ENCODE measurements at places on chromosomes 13 and 19. TPM values are rescaled to one million over a fixed set of nuclear protein-coding genes. Genes with fewer than 3 reads are reported as not detected.

The HPN gene
- total RNA-seq, result 1.7 TPM

The SIGLEC12 gene
- total RNA-seq, result 1.00 TPM

DNA sequence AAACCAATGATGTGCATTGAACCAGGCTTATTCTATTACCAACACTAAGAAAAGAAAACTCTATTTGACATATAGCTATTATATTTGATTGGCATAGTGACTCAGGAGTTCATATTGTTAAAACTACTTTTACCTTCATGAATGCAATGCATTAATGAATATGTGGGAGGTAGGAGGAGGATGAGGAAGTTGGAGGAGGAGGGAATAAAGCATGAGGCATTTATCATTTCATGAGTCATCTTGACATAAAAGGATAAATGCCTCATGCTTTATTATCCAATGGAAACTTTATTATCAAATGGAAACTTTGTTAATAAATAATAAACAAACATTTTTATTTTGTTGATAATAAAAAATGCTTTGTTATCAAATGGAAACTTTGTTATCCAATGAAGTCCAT lies 116.5 kb downstream of the SPRY2 start:
- no peak for DNase-seq

DNA sequence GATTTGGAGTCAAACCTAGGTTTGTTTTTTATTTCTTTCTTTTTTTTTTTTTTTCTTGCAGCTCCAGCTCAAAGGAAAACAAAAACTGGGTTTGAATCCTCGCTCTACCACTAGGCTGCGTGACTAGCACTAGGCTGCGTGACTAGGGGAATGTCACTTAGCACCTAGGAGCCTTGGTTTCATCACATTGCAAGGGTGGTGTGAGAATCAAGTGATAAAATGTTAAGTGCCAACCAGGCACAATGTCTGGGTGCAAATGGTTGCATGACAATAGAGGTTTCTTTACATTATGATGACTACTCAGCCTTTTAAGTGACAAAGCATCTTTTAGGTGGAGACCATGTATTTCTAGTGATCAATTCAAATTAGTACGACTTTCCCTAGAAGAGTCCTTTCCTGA lies 27.9 kb downstream of the RCBTB2 start:
- no peak for DNase-seq

DNA sequence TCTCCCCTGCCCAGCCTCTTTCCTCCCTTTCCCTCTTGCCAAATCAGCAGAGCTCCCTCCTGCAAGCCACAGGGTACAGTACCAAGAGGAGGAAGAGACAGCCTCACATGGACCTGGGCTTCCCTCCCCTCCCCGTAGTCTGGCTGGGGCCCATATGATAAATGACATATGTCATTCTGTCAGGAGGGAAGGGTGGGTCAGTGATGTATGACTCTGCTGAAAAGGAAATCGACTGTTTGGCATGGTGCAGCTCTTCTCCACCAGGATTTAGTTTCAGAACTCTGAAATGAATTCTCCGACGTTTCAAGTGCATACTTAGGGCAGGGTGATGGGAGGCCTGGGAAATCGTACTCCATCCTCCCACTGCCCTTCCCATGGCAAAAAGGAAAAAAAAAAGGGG lies 9.8 kb downstream of the TSHZ3 start:
- no peak for DNase-seq

DNA sequence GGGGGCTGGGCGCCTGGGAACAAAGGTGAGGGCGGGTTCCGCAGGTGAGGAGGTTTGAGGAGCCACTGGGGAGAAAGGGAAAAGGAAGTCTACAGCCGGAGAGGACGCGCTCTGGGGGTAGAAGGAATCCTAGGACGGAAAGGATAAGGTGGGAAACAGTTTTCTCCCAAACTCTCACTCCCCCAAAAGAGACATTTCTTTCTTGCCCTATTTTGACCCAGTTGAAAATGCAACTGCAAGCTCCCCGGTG lies 651 bp upstream of the POLR1D start:
- DNase-seq, result no peak

DNA sequence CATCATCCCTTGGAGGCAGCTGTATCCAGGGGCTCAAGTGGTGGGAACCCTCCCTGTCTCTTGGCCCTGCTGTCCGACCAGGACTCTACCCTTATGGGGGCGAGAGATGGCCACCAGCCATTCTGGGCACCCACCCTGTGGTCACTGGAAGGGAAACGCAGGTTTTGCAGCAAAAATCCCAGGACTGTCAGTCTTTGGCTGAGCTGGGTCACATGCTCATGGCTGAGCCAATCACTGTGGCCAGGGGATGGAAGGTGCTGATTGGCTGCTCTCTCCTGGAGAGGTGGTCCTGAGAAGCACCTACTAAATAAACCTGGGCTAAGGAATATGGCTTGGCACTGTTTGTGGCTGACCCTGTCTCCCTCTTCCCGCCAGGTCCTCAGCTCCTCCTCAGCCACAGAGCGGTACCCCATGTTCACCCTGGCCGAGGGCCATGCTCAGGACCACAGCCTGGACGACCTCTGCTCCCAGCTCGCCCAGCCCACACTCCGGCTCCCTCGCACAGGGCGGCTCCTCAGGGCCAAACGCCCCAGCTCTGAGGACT lies 8.9 kb downstream of the ATG4D start:
- no peak for DNase-seq

- no peak for DNase-seq
Observed at GRCh38 chr13:44050450-44051063, 170.9 kb downstream of the LACC1 start.

DNA sequence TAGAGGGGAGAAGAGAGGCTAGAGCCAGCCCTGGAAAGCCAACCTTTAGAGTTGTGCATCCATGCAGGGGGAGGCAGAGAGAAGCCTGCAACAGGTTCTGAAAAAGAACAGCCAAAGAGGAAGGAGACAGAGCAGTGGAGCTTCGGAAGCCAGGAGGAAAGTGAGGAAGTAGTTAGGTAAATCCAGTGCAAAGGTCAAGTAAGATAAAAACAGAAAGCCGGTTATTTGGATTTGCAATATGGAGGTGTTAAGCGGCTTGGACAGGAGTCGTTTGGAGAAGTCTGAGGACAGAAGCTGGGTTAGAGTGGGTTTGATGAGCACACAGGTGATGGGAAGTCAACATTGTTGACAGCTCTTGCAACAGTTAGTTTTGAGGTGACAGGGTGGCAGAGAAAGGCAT lies 53.5 kb upstream of the FLT1 start:
- DNase-seq, result no peak

- no peak for DNase-seq
Observed at GRCh38 chr19:10346509-10346908, 7.1 kb upstream of the ICAM3 start.

DNA sequence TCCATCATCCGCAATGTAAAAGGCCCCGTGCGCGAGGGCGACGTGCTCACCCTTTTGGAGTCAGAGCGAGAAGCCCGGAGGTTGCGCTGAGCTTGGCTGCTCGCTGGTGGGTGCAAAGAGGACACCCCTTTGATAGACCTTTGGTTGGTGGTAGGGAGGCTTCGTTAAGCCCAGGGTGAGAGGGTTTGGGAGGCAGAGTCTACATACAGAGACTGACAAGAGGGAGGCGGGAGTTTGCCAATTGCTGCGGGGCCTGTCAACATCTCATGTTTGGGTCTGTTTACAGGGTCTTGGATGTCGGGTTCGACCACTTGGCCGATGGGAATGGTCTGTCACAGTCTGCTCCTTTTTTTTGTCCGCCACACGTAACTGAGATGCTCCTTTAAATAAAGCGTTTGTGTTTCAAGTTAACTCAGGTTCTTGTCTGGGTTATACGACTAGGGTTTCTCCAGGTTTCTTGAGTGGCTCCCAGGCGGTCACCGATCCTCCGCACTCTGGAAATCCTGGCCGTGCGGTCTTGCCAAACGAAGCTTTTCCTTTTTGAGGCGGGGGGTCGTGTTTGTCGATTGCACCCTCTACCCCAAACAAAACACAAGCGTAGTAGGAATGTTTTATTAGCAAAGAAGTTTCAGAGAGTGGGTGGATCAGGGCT lies 816 bp downstream of the RPS28 start:
- no peak for DNase-seq

DNA sequence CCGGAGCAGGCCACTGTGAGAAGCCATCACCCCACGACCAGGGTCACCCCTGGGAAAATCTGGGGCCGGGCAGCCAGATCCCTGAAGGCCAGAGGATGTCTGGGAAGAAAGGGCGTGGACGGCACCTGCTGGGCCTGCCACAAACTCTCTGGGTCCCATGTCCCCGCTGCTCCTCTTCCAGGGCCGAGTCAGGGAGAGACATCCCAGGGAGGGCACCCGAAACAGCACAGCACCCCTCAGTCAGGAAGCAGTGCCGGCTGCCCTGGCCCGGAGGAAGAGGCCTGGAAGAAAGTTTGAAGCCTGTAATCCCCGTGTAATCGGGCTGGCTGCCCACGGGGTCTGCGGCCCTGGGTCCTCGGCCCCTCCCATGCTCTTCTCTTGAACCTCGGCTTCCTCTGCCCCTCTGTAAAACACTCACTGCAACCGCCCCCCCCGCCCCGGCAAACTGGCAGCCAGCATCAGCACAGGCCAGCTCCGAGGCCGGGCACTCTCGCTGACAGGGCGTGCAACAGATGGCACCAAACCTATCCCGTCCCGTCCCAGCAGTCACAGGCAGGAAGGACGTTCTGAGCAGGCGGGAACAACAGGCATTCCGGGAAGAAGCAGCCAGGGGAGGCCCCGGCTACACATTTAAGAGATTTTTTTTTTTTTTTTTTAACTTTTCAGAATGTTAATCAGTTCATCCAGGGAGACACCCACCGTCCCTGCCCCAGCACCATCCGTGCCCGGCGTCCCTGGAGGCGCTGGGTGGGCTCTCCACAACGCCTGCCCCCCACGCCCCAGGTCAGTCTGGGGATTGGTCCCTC lies 1.5 kb downstream of the SBNO2 start:
- DNase-seq, result no peak

DNA sequence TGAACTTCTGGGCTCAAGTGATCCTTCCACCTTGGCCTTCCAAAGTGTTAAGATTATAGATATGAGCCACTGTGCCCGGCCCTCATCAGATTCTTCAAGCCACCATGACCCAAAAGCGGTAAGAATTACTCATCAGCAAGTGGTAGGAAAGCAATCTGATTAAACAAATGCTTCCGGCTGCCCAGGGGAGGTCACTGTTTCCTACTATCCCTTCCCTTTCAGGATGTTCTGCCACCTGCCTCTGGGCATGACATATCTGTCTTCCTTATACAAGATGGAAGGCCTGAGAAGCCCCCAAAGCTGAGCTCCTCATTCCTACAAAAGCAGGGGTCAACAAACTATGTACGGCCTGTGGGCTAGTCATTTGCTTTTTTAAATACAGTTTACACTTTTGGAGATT lies 7.0 kb downstream of the ABHD8 start:
- DNase-seq, result no peak

DNA sequence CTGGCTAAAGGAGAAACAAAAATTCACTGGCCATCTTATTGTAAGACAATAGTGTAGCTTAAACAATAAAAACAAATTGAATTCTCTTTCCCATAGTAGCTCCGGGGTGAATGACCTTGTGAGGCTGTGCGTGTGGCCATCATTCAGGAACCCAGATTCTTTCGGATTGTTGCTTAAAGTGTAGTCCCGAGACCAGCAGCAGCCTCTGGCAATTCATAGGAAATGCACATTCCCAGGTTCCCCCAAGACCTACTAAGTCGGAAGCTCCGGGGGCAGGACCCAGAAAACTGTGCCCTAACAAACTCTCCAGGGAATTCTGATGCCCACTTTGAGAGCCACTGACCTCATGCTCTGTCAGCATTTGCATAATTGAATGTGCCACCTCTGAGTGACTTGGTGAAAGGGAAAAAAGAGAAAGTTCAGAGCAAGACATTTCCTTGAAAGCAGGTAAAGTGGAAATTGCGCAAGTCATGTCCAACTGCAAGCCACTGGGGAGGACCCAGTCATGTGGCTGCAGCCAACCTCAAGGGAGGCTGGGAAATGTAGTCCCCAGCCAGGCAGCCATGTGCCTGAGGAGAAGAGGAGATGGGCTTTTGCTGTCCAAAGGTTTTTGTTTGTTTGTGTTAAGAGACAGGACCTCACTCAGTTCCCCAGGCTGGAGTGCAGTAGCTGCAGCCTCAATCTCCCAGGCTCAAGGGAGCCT lies 50.7 kb upstream of the PNMA8B start:
- no peak for DNase-seq

GRCh38 chr19:9431475-9431874 lies 3.9 kb downstream of the ZNF266 start:
- no peak for DNase-seq

- no peak for DNase-seq
Observed at GRCh38 chr13:39895254-39895653, 239.8 kb downstream of the COG6 start.

- no peak for DNase-seq
Observed at GRCh38 chr19:2300533-2300932, 7.4 kb downstream of the LINGO3 start.

- DNase-seq, result no peak
Observed at GRCh38 chr19:2089001-2089711, 7.0 kb downstream of the MOB3A start.

Measured in posterior vena cava (tissue), 2 donors.